ENCODE measurements at places on chromosomes 13 and 19. TPM values are rescaled to one million over a fixed set of nuclear protein-coding genes. Genes with fewer than 3 reads are reported as not detected.

DNA sequence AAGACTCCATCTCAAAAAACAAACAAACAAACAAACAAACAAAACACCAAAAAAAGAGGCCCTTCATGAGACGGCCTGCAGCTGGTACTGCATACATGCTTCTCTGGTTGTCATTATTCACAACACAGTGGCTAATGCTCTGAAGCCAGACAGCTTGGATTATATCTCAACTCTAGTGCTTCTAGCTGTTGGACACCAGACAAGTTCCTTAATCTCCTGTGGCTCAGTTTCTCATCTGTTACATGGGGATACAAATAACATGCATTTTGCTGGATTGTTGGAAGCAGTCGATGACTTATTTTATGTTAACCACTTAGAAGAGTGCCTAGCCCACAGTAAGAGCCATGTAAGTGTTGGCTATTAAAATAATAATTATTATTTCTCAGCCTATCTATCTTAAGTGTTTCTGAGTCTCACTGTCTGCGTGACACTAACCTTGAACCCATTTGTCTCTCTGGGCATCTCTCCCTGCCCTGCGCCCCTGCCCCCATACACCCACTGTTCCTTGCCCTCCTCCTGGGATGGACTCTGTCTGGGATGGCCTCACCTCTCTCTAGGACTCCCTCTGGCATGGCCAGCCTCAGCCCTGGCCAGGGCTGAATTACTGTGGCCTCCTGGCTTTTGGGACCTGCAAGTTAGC lies 3.1 kb upstream of the JUNB start:
- no peak for DNase-seq
- H3K27ac ChIP-seq = peak overlapping the region; percentile 98
- no peaks in the 10 kb centered on the region for H3K27me3 ChIP-seq
- H3K36me3 ChIP-seq = no peaks in the 10 kb centered on the region

DNA sequence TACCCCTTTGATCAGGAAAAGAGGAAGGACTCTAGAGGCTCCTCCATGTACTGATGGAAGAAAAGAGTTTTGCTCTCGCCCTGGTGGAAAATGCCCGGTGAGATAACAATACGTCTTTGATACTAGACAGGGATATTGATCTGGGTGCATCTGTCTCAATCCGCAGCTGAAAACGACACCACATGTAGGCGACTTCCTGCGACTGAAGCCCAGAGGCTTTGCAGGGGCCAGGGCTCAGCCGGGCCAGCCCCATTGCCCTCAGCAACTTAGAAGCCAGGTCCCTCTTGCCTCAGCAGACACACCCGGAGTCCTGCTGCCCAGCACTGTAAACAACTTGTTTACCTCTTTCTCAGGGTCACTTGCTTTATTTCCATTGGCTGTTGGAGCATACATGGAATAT lies 409.4 kb downstream of the IRS2 start:
- no peak for DNase-seq
- H3K27me3 ChIP-seq = no peaks in the 10 kb centered on the region
- H3K4me3 ChIP-seq = no peak overlapping the region
- peaks cover 7% of the 10 kb centered on the region for H3K4me1 ChIP-seq
- no peak overlapping the region for H3K27ac ChIP-seq
- H3K36me3 ChIP-seq = no peaks in the 10 kb centered on the region

- peak; percentile 50 for DNase-seq
- H3K4me1 ChIP-seq = no peaks in the 10 kb centered on the region
- H3K27ac ChIP-seq = no peak overlapping the region
- H3K36me3 ChIP-seq = no peaks in the 10 kb centered on the region
- no peaks in the 10 kb centered on the region for H3K27me3 ChIP-seq
Observed at GRCh38 chr19:46537136-46538097, 41.8 kb upstream of the PNMA8B start.

DNA sequence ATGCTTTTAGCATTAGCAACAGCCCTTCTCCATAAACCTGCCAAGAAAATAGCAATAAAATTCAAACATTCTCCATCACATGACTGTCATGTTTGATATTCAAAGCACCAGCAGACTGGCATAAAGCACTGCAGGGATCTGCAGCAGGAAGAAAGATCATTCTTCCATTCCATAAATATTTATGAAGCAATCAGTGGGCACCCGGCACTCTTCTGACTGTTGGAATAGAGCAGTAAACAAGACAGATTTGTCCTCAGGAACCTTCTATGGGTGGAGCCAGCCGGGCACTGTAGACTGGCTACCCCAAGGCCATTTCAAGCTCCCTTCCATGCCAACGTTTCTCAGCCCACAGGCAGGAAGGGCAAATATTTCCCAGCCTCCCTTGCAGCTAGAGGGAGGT lies 25.5 kb downstream of the PLA2G4C start:
- peaks cover 29% of the 10 kb centered on the region for H3K4me1 ChIP-seq
- H3K36me3 ChIP-seq = no peaks in the 10 kb centered on the region
- H3K4me3 ChIP-seq = no peak overlapping the region
- no peaks in the 10 kb centered on the region for H3K27me3 ChIP-seq
- peak; percentile 55 for DNase-seq
- H3K27ac ChIP-seq = peak overlapping the region; percentile 73

LCP1 gene
- total RNA-seq = 6.2 TPM

GRCh38 chr19:54431255-54431838 lies 16.1 kb downstream of the TTYH1 start:
- peaks cover 4% of the 10 kb centered on the region for H3K27me3 ChIP-seq
- peaks cover 16% of the 10 kb centered on the region for H3K4me1 ChIP-seq
- H3K36me3 ChIP-seq = no peaks in the 10 kb centered on the region
- H3K27ac ChIP-seq = no peak overlapping the region

Measured in A673 (cell line).